ENCODE measurements at places on chromosomes 6 and 20. TPM values are rescaled to one million over a fixed set of nuclear protein-coding genes. Genes with fewer than 3 reads are reported as not detected.

DNA sequence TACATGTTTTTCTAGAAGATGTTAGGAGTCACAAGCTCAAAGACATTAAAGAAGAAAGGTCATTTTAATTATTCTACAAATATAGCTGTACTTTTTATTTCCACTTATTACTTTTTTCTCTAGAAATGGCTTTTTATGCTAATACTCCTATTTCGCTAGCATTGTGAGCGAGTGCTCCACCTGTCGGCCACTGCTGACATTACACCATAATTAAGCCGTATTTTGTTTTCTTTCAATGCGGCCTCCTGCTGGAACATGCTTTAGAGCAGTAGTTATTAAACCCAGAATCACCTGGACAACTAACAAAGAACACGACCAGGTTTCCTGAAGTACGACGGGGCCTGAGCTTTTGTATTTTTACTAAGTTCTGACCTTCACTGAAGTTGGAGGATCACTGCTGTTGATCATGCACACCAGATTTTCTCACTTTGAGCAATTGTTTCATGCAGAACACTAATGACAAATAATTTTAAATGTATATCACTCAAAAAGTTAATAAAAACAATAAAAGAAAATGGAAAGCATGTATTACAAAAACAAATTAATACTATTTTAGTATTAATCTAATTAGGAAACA lies 74.1 kb upstream of the PAK5 start:
- DNase-seq, result peak; percentile 40

- DNase-seq, result no peak
Measured at GRCh38 chr6:21171801-21172200, 421.8 kb upstream of the SOX4 start.

GRCh38 chr6:36098920-36099647 lies 31.2 kb upstream of the MAPK13 start:
- no peak for DNase-seq

DNA sequence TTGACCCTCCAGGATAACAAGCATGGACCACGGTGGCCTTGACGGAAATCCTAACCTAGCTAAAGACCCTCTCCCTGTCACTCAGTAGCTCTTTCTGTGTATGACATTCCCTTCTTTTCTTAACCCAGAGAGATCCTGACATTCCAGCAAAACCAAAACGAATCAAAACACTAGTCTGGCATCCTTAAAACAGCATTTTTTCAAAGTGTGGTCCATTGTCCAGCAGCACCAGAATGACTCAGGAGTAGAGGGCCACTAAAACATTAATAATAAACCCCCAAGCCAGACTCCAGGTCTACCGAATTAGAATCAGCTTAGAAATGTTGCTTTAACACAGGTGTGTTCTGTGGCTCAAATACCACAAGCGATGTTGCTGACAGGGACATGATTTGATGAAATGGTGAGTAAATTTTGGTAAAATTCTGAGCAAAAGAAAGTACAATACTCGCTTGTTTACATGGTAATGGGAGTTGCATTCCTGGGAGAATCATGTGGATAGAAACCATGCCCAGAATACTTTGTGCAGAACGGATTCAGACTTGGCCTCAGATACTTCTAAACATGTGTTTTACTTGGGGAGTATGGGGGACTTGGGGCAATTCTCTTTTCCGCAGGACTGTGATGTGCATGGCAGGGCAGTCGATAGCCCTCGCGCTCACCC lies 174.2 kb upstream of the KCNG1 start:
- no peak for DNase-seq

The COX4I2 gene
- polyA plus RNA-seq, result 9.1 TPM

GRCh38 chr6:70423189-70424134 lies 10.2 kb downstream of the FAM135A start:
- DNase-seq, result no peak

GRCh38 chr6:125738276-125738675 lies 11.2 kb upstream of the HEY2 start:
- DNase-seq, result no peak

The WASF1 gene
- 12.0 TPM for polyA plus RNA-seq

GRCh38 chr6:7468382-7469081 lies 72.9 kb upstream of the DSP start:
- peak; percentile 45 for DNase-seq

The RIMS4 gene
- polyA plus RNA-seq, result 7.5 TPM

DNA sequence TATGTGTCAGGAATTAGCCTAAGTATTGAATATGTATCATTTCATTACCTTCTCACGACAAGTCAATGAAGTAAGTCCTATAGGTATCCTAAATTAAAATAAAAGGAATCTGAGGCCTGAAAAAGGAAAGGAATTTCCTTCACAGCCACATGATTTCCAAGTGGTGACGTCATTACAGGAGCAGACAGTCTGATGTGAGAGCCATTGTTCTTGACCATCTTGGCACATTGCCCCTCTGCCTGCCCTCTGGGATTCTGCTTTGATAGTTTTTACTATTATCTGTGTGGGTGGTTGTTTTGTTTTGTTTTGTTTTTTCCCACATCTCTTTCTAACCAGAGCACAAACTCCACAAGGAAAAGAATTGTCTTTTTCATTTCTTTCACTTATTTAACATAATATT lies 219.8 kb upstream of the UFL1 start:
- no peak for DNase-seq

The VGLL2 gene
- polyA plus RNA-seq, result 140 TPM

GRCh38 chr6:25027221-25027916 lies 91.6 kb upstream of the RIPOR2 start:
- DNase-seq, result no peak

The GINS1 gene
- 13.5 TPM for polyA plus RNA-seq

- peak; percentile 35 for DNase-seq
Measured at GRCh38 chr20:37233548-37234253, 27.9 kb downstream of the GHRH start.

DNA sequence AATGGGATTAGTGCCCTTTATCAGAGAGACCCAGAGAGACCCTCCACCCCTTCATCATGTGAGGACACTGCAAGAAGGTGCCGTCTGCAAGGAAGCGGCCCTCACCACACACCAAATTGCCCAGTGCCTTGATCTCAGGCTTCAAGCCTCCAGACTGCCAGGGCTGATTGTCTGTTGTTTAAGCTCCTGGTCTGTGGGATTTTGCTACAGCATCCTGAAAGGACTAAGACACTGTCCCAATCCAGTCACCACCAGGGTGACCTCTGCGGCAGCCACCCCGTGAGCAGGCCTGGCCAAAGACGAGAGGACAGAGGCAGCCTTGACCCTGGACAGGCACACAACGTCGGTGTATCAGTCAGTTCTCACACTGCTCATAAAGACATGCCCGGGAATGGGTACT lies 13.5 kb upstream of the FRMD1 start:
- no peak for DNase-seq

GRCh38 chr6:71855406-71855805 lies 30.9 kb upstream of the RIMS1 start:
- no peak for DNase-seq

- DNase-seq, result peak; percentile 29
Measured at GRCh38 chr6:157597461-157598312, 216.7 kb downstream of the ZDHHC14 start.

The SLC22A3 gene
- polyA plus RNA-seq, result 13.5 TPM

- no peak for DNase-seq
Measured at GRCh38 chr6:67698534-67698933, 936.5 kb upstream of the ADGRB3 start.

The GDAP1L1 gene
- 0.16 TPM for polyA plus RNA-seq

The SIRPB1 gene
- polyA plus RNA-seq, result 1.5 TPM

DNA sequence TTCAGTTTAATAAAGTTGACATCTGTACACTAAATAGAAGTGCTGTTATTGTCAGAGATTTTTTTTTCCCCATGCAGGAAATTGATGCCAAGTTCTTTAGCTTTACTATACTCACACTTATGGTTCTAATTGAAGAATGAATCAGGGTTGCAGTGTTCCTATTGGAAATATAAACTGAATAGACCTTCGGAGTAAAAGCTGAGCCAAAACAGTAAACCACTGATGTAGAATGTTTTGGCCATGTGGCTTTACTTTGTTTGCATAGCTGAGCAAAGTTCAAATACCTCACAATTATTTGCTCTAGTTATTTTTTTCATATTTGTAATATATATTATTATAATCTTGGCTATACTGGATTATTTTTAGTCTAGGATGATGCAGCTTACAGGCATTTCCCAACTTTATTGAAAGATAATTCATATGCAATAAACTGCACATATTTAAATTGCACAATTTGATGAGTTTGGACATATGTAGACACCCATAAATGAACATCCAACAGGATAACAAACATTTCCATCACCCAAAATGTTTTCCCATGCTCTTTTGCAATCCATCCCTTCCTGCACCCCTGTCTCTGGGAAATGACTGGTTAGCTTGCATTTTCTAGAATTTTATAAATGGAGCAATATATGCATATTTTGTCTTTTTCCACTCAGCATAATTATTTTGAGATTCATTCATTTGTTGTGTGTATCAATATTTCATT lies 105.8 kb upstream of the NOX3 start:
- DNase-seq, result peak; percentile 30

The CGA gene
- not detected for polyA plus RNA-seq

The LTB gene
- polyA plus RNA-seq, result 32.2 TPM

The TJAP1 gene
- 22.4 TPM for polyA plus RNA-seq

The THBD gene
- polyA plus RNA-seq, result 7.3 TPM

The POPDC3 gene
- 61.7 TPM for polyA plus RNA-seq

DNA sequence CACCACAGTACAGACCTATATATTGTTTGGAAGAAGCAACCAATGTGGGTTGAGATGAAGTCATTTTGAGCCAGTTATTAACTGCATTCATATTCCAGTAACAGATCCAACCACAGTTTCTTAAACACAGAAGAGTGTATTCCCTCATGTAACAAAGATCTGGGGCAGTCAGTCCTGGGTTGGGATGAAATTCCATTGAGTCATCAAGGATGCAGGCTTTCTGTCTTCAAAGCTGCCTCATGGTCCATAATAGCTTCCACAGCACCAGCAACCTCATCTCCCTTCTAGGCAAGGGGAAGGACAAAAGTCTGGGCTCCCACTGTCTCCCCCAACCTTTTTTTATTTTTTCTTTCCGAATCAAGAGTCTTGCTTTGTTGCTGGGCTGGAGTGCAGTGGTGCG lies 2.9 kb upstream of the SOD2 start:
- no peak for DNase-seq

The PTGIS gene
- polyA plus RNA-seq, result 31.3 TPM

DNA sequence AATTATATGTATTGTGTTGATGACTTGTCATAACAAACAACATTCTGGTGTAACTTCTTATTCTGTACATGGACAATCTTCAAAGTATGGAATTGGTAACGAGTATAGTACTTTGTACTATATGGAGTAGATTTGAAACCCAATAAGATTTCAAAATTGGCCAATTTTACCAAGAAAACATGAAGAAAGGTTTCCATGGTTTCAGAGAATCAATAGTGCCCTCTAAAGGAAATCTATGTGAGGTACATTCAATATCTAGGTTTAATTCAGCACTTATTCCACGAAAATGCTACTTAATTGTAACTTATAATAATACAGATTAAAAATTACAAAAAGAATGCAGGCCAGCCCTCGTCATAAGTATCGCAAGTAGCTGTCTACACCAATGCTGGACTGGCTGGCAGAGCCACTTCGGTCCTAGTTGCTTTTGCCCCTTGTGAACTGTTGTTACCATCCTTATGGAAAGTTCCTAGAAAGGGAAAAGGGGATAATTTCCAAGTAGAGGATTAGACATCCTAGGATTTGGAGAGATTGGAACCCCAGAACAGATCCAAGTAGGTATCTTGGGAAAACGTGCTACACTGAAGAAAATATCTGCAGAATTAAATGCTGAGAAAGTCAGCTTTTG lies 70.9 kb downstream of the LCA5 start:
- peak; percentile 15 for DNase-seq
